ENCODE measurements at places on chromosomes 2 and 18.

GRCh38 chr2:49532702-49533101 is 378.4 kb upstream of the FSHR start:
- DNase-seq, result no peak

GRCh38 chr2:120470041-120470965 is 124.4 kb downstream of the INHBB start:
- no peak for DNase-seq

- DNase-seq, result no peak
Measured at GRCh38 chr2:68317971-68318913, 1.5 kb downstream of the CNRIP1 start.

- no peak for DNase-seq
Measured at GRCh38 chr2:24274809-24275208, 85.5 kb downstream of the ITSN2 start.

DNA sequence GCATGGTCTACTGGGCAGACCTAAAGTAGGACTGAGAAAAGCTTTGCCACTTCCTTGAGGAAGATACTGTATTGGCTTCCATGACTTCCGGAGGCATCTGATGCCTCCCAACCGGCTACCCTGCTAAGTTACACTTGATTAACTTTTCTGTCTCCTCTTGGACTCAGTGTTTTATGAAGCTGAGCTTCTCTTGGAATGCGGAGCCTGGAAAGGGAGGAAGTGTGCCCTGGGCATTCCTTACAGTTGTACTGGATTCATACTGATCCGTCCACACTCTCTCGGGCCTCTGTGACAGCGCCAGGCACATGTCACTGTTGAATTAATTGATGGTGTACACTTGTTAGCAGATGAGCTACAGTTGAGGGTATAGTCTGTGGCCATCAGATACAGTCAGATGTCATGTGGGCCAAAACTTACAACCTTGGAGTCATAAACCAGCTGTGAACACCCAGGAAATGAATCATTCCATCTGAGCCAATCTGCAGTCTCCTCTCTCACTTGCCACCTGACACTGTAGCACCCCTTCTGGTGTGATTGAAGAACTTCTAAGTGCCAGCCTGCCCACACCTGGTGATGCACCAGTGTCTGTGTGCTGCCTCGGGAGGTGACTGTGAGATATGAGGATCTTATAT is 122.5 kb downstream of the FHOD3 start:
- no peak for DNase-seq

- DNase-seq, result no peak
Measured at GRCh38 chr2:120577721-120578295, 157.9 kb upstream of the GLI2 start.

DNA sequence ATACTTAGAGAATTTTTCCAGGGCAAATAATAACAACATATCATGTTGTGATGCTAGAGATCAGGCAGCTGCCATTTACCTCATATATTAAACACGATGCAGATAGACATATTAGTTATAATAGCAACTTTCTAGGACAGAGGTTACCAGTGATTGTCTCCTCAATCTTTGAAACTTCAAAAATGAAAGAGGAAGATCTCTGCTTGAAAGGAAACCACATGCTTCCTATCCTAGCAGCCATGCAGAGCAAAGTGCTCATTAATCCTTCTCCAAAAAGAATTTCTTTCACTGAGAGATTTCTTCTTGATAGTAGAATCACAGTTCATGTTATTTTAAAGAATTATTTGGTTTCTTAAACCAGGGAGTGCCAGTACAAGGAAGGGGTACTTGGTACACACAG is 317.2 kb downstream of the CPS1 start:
- no peak for DNase-seq

DNA sequence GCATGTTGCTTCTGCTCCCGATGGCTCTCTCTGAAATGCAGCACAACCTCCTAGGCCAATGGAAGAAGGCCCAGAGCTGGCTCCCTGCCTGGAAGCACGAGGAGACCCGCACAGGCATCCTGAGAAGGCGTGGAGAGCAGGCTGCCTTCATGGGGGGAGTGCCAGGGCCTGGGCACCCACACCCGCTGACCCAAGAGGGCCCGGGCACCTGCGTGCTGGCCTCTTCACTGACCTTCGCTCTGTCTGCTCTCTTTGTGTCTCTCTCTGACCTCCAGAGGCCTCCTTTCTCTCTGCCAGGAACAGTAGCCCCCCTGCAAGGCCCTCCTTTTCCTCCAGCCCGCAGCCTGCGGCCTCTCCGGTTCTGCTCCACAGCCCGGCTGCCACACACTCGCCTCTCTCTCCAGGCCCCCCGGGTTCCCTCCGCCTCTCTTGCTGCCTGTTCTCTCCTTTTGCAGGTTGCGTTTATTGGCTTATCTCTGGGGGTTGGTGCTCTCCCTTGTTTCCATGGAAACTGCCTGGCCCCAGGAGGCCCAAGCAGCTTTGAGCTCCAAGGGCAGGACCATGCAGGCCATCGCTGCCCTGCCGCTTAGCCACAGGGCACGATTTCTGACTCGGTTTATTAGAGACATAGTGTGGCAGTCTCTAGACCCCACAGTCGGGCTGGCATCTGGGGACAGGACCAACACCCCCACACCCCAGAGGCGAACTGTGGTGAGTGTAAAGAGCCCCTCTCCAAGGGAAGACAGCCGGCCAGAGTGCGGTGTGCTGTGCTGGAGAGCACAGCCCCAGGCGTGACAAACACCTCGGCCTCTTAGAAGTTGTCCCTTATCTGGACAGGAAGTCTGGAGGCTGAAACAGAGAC is 1.7 kb downstream of the MZT2B start:
- no peak for DNase-seq

DNA sequence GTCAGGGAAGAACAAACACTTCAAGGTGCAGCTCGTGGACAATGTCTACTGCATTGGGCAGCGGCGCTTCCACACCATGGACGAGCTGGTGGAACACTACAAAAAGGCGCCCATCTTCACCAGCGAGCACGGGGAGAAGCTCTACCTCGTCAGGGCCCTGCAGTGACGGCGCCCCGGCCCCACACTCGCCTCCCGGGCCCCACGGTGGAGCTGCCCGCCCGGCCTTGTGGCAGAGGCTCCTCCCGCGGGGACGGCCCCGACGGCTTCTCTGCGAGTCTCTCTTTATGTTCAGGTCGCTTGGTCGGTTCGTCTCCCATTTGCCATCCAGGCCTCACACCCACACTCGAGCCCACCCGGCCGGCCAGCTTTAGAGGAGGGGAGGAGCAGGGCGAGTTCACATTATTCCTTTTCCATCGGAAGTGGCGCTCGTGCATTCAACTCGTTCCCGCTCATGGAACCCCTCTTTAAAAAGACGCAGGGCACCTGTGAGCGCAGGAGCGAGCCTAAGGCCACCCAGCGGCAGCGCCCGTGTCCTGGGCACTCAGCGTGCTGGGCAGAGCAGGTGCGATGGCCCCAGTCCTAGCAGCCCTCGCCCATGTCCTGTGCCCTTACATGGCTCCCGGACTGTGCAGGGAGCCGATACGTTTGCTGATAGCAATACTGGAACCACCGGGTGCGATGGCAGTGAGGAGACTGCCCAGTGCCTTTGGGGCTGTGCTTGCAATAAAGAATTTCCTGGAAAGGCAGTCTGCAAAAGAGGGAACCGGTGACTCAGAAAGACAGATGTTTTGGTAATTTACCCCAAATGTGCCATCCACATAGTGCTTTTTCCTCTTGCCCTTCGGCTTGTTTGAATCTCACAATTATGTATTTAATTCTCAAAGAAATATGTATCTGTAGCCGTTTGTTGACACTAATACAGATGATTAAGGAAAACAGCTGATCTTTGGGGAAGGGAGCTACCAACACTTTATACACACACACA is 148.6 kb downstream of the NCK2 start:
- no peak for DNase-seq

GRCh38 chr2:147511491-147511948 is 333.3 kb upstream of the ACVR2A start:
- DNase-seq, result no peak

DNA sequence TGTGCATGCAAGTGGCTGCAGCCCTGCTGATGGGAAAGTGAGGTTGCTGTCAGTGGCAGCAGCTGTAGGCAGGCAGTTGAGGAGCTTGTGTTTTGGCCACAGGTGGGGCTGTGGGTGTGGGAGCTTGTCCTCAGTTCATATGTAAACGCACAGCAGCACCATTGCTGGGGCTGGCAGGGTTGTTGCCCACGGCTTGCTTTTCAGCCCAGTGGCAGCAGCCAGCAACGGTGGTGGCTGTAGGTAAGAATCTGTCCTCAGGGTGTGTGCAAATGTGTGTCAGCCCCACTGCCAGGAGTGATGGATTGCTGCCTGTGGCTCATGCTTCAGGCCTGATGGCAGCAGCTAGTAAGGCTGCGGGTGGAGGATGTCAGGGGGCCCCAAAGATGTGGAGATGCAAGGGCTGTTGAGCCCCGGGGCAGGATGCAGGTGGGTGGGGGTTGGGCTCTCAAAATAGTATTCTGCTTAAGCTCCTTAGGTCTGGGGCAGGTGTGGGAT is 141.3 kb upstream of the THUMPD2 start:
- DNase-seq, result no peak

DNA sequence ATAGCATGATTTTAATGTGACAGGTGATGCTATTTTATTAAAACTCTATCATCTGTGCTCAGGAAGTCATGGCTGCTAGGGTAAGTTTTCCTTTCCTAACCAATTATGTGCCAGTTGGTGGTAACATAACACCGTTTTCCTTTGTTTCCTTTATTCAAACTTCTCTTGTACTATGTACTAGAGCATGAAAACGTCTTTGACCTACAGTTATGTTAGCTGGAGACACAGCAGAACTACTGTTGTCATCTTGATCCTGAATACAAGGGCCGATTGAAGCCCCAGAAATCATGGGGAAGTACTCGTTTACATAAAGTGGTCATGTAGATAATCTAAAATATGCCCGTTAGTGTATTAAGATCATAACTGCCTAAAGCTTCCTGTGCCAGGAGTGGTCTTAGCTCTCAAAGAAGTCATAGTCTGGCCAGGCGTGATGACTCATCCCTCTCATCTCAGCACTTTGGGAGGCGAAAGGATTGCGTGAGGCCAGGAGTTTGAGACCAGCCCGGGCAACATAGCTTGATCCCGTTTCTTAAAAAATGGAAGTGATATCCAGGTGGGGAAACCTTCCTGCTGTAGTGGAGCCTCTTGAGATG is 20.5 kb downstream of the NEDD4L start:
- no peak for DNase-seq

GRCh38 chr2:130728007-130728454 is 839 bp upstream of the GPR148 start:
- DNase-seq, result peak; percentile 42

GRCh38 chr2:139885921-139886498 is 1105.8 kb upstream of the NXPH2 start:
- no peak for DNase-seq

DNA sequence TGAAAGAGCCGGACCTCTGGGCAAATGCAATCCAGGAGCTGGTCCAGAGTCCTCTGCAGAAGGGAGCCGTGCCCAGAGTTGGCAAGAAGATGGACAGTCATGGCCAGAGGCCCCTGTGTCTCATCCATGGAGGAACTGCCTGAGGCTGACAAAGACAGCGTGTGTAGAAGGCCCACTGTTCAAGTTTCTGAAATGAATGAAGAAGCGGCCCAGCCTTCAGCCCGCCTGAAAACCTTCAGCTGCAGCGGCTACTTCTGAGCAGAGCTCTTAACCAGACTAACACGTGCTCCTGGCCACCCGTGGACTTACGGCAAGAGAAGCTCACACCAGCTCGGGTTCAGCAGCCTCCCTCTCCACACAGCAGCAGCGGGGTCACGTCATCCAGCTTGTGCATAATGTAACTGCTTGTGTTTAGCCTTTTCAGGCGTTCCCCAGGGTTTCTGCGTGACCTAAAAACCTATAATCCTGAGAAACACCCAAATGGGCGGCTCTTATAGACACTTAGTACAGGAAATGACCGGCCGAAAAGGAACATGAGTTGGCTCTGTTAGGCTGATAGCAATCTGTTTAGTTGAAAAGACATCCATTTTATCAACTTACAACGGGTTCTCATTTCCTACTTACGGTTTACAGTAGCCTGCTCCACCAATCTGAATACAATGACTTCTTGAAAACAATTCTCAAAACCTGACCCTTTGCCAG is at the start of gene FAM124B:
Gene FAM124B, minus strand, starts transcription at position 467 of the 702 bp plus-strand sequence. Its CDS starts 339 bp downstream, at position 128.
- DNase-seq, result peak; percentile 10

DNA sequence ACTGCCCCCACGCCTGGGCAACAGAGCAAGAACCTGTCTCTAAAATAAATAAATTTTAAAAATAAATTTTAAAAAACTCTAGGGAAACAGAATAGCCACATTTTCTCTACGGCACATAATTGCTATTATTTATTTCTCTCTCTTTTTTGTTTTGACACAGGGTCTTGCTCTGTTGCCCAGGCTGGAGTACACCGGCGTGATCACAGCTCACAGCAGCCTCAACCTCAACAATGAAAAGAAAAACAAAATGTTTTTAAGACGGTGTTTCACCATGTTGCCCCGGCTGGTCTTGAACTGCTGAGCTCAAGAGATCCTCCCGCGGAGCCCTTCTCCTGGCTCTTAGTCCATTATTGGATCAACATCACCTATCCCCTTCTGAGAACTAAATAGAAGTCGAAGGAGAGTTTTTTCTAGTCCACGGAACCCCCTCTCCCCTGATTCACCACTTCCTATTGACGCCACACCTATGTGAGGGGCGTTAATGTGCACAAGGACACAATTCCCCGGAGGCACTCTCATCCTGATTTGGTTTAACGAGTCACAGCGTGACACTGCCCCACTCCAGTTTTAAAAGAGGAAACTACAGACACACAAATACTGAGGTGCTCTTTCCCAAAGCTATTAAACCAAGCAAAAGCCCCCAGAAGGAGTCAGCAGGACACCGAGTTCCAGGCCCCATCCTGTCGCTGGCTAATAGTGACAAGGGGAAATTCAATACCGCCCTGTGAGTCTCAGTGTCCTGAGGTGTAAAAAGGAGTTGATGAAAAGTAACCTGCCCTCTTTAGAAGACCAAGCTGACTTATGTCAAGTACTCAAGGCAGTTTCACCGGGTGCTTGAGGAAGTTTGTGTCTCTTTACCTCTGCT is 1.1 kb downstream of the NPC1 start:
- DNase-seq, result peak; percentile 0

GRCh38 chr18:35282353-35282752 is 7.7 kb downstream of the ZSCAN30 start:
- no peak for DNase-seq

GRCh38 chr18:24234850-24235418 is 96.1 kb downstream of the CABYR start:
- no peak for DNase-seq

- no peak for DNase-seq
Measured at GRCh38 chr2:150332383-150332782, 155.1 kb downstream of the RND3 start.

- no peak for DNase-seq
Measured at GRCh38 chr2:168314236-168314635, 66.8 kb upstream of the STK39 start.

GRCh38 chr2:165725421-165725820 is 68.6 kb downstream of the GALNT3 start:
- DNase-seq, result no peak

Measured in stimulated activated CD4-positive, alpha-beta T cell treated with anti-CD3 and anti-CD28 coated beads, Interleukin-4, amount 100 ng/mL, for 4 hours (primary cell).